ENCODE measurements at places on chromosomes 7 and 10. TPM values are rescaled to one million over a fixed set of nuclear protein-coding genes. Genes with fewer than 3 reads are reported as not detected.

GRCh38 chr7:122748195-122748594 lies 45.5 kb upstream of the RNF148 start:
- H3K27ac ChIP-seq: no peak overlapping the region
- no peaks in the 10 kb centered on the region for H3K27me3 ChIP-seq
- no peaks in the 10 kb centered on the region for H3K36me3 ChIP-seq
- no peaks in the 10 kb centered on the region for H3K4me1 ChIP-seq
- no peak overlapping the region for H3K4me3 ChIP-seq

The GHRHR gene
- not detected for total RNA-seq

- no peaks in the 10 kb centered on the region for H3K27me3 ChIP-seq
- H3K27ac ChIP-seq: no peak overlapping the region
- H3K36me3 ChIP-seq: peaks cover 7% of the 10 kb centered on the region
- H3K4me1 ChIP-seq: no peaks in the 10 kb centered on the region
- no peak for DNase-seq
These were observed 3.7 kb downstream of the PGAM2 start for GRCh38 chr7:44061645-44062179.

GRCh38 chr10:96271016-96271815 lies at the start of gene BLNK:
BLNK (minus strand) TSS chr10:96271569; CDS start chr10:96271398, 171 bp downstream.
- H3K36me3 ChIP-seq: no peaks in the 10 kb centered on the region
- peak within 1 kb of the TSS; percentile 33 for H3K4me3 ChIP-seq
- no peaks in the 10 kb centered on the region for H3K27me3 ChIP-seq
- peak; percentile 80 for DNase-seq
- peak within 1 kb of the TSS; percentile 77 for H3K27ac ChIP-seq
- peaks cover 8% of the 10 kb centered on the region for H3K4me1 ChIP-seq

DNA sequence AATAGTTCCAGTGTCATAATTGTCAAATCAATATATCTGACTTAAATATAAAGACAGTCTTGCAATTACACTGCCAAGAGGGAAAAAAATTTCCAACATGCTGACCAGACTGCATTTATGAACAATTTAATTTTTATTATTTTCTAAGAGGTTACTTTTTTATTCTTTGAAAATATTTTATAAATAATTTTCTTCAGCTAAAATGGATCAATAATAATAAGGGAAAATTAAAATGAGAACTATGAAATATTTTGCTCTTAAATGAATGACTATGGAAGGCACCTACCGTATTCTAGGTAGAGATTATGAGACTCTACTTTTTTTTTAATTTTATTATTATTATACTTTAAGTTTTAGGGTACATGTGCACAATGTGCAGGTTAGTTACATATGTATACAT lies 1032.5 kb upstream of the LRRN3 start:
- DNase-seq: no peak
- no peaks in the 10 kb centered on the region for H3K27me3 ChIP-seq
- no peaks in the 10 kb centered on the region for H3K36me3 ChIP-seq
- H3K27ac ChIP-seq: no peak overlapping the region
- no peaks in the 10 kb centered on the region for H3K4me1 ChIP-seq
- no peak overlapping the region for H3K4me3 ChIP-seq

The JAKMIP3 gene
- total RNA-seq: 1.3 TPM

DNA sequence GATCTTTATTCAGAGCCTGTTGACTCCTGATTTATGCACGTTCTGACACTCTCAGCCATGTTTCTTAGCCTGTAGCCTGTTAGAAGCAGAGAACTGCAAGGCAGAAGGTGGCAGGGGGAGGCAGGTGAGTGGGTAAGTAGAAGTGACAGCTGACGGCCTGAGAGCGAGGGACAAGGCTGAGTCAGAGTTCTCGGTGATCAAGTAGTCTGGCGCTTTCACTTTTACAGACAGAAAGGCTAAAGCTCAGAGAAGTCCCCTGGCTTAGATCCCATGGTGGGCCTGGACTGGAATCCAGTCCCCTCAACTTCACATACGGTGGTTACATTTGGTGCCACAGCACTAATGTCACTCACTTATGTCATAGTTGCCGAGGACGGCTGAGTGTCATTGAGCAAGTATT lies 139.0 kb downstream of the TACC2 start:
- no peak overlapping the region for H3K4me3 ChIP-seq
- peak overlapping the region; percentile 73 for H3K27ac ChIP-seq
- no peaks in the 10 kb centered on the region for H3K4me1 ChIP-seq
- H3K27me3 ChIP-seq: no peaks in the 10 kb centered on the region

The KAZALD1 gene
- 4.9 TPM for total RNA-seq

DNA sequence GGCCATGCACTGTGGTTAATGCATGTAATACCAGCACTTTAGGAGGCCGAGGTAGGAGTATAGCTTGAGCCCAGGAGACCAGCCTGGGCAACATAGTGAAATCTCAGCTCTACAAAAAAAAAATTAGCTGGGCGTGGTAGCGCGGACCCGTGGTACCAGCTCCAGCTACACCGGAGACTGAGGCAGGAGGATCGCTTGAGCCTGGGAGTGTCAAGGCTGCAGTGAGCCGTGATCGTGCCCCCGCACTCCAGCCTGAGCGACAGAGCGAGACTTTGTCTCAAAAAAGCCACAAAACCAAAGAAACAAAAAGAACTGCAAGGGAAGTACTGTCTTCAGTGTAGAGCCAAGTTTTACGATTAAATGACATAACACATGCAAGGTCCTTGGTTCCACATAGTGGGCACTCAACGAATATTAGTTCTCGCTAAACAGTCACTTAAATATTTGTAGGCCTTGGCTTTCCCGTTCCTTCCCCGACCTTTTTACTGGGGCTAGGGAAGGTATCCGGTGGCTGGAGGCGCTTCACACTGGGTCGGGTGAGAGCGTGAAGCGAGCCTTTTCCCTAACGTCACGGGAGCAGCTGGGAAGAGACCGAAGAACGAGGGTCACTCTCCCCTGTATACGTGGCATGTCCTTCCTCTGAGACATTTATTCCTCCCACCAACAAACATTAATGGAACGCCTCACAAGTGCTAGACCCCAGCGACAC lies 993 bp upstream of the SND1 start:
- H3K4me1 ChIP-seq: no peaks in the 10 kb centered on the region
- DNase-seq: no peak
- H3K27me3 ChIP-seq: no peaks in the 10 kb centered on the region
- peak overlapping the region; percentile 95 for H3K4me3 ChIP-seq
- no peaks in the 10 kb centered on the region for H3K36me3 ChIP-seq

- H3K4me3 ChIP-seq: no peak overlapping the region
- H3K4me1 ChIP-seq: peaks cover 4% of the 10 kb centered on the region
- DNase-seq: no peak
- no peaks in the 10 kb centered on the region for H3K27me3 ChIP-seq
- H3K36me3 ChIP-seq: no peaks in the 10 kb centered on the region
- H3K27ac ChIP-seq: peak overlapping the region; percentile 58
These were observed 36.3 kb downstream of the LAMB4 start for GRCh38 chr7:108093851-108094331.

DNA sequence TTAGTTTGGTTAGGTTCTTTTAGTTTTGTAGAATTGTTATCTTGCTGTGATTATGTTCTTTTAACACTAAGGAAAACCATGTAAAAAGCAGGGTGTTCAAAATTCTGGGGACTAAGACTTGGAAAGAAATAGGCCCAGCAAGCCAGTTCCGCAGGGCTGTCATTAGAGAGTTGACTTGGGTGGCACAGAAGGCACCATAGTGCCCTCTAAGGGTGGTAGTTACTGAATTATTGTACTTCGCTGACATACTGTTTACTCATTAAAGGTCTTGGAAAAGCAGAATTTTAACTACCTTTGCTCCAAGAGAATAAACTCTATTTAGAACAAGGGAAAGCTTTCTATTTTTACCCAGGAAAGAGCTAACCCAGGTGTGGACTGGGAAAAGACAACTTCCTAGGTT lies 86.5 kb downstream of the OTUD1 start:
- no peak overlapping the region for H3K4me3 ChIP-seq
- H3K27ac ChIP-seq: no peak overlapping the region
- no peak for DNase-seq
- no peaks in the 10 kb centered on the region for H3K36me3 ChIP-seq
- no peaks in the 10 kb centered on the region for H3K27me3 ChIP-seq

GRCh38 chr7:32222251-32222900 lies 152.2 kb upstream of the PDE1C start:
- H3K4me1 ChIP-seq: no peaks in the 10 kb centered on the region
- H3K36me3 ChIP-seq: no peaks in the 10 kb centered on the region
- no peak overlapping the region for H3K4me3 ChIP-seq
- no peaks in the 10 kb centered on the region for H3K27me3 ChIP-seq
- H3K27ac ChIP-seq: no peak overlapping the region
- DNase-seq: no peak

DNA sequence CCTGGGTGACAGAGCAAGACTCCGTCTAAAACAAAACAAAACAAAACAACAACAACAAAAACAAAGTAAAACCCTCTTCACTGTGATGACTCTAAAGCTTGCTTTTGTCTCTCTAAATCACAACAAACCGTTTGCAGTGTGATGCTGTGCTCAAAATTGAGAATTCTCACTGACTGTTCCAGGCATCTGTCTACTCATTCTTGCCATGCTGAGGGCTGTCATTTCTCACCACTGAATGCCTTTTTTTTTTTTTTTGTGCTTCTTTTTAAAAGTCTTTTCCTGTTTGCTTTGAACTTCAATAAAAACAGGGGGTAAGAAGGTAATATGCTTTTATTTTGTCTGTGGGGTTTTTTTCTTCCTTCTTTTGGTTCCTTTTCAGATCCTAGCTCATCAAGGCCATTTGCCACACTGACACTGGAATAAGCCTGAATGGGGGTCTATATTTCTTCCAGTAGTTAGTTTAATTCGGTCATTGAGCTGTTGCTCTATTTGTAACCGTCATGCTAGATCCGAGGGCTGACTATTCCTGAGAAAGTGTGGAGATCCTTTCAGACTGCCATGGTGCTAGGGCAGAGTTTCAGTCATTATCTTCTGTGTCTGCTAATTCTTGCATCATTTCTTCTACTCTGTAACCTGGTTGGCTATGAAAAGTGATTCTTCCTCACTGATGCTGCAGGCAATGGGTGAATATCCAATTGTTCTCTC lies 10.6 kb downstream of the FAS start:
- H3K36me3 ChIP-seq: no peaks in the 10 kb centered on the region
- H3K27ac ChIP-seq: peak overlapping the region; percentile 37
- H3K27me3 ChIP-seq: no peaks in the 10 kb centered on the region
- H3K4me3 ChIP-seq: peak overlapping the region; percentile 23
- H3K4me1 ChIP-seq: peaks cover 10% of the 10 kb centered on the region

DNA sequence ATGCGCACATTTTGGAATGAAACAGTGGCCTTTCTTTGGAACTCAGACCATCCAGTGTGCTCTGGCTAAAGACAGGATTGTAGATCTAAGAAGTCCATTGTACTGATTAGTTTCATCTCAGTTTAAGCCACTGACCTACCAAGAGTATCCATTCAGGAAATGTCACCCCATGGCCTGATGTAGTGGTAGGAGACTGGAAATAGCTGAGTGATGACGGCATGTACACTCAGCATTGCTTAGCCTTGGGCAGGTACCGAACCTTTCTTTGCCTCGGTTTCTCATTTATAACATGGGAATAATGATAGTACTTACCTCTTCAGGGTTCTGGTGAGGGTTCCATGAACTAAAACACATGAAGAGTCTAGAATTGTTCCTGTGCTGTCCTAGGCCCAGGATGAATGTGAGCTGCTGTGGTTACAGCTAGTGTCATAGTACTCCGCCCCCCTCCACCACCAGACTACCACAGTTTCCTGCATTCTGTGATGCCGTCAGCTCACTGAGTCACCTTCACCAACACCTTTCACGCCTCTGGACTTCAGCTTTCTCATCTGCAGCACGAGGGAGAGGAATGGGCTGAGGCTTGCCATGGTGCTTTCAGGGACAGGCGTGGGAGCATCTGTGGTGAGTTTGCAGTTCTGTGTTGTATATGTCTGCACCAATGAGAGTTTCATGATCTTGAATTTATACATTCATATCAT lies 484.0 kb upstream of the GALNT17 start:
- H3K27me3 ChIP-seq: no peaks in the 10 kb centered on the region
- H3K4me1 ChIP-seq: no peaks in the 10 kb centered on the region
- H3K36me3 ChIP-seq: no peaks in the 10 kb centered on the region
- no peak for DNase-seq

DNA sequence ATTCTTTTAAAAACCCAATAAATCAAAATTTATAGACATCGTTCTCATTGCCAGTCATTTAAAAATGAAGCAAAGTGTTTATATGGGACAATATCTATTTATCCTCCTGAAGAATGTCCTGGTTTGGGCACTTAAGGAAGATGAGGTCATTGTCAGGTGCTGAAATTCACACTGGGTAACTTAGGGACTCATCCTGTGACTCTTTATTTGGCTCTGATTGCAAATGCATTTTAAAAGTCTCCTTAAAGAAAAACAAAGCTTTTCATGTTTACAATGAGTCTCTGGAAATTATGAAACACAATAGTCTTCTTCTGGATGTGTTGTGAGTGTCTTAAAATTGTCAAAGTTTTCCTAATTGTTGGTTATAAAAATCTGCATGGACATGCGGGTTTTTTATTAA lies 69.5 kb upstream of the GPR158 start:
- H3K4me3 ChIP-seq: no peak overlapping the region
- no peak for DNase-seq
- no peaks in the 10 kb centered on the region for H3K36me3 ChIP-seq
- no peaks in the 10 kb centered on the region for H3K4me1 ChIP-seq

DNA sequence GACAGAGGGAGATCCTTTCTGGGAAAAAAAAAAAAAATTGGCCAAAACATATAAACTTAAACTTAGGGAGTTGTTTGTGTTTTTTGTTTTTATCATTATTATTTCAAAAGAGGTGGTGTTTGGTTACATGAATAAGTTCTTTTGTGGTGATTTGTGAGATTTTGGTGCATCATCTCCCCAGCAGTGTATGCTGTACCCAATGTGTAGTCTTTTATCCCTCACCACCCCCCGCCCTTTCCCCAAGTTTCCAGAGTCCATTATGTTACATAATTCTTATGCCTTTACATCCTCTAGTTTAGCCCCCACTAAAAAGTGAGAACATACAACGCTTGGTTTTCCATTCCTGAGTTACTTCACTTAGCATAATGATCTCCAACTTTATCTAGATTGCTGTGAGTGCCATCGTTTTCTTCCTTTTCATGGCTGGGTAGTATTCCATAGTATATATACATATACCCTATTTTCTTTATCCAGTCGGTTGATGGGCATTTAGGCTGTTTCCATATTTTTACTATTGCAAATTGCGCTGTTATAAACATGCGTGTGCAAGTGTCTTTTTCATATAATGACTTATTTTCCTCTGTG lies 148.1 kb upstream of the ZNF92 start:
- no peak overlapping the region for H3K4me3 ChIP-seq
- H3K36me3 ChIP-seq: no peaks in the 10 kb centered on the region
- no peaks in the 10 kb centered on the region for H3K27me3 ChIP-seq
- H3K27ac ChIP-seq: no peak overlapping the region

GRCh38 chr7:4702961-4703512 lies 20.9 kb downstream of the FOXK1 start:
- no peaks in the 10 kb centered on the region for H3K4me1 ChIP-seq
- no peaks in the 10 kb centered on the region for H3K36me3 ChIP-seq
- no peak overlapping the region for H3K27ac ChIP-seq
- H3K27me3 ChIP-seq: no peaks in the 10 kb centered on the region

GRCh38 chr7:37234334-37234733 lies 214.3 kb downstream of the ELMO1 start:
- DNase-seq: no peak
- no peaks in the 10 kb centered on the region for H3K4me1 ChIP-seq
- no peak overlapping the region for H3K4me3 ChIP-seq
- no peak overlapping the region for H3K27ac ChIP-seq

Data from breast epithelium (tissue), 4 donors.